Panc1 (cell line): ENCODE measurements at places on chromosomes 16 and 17.

DNA sequence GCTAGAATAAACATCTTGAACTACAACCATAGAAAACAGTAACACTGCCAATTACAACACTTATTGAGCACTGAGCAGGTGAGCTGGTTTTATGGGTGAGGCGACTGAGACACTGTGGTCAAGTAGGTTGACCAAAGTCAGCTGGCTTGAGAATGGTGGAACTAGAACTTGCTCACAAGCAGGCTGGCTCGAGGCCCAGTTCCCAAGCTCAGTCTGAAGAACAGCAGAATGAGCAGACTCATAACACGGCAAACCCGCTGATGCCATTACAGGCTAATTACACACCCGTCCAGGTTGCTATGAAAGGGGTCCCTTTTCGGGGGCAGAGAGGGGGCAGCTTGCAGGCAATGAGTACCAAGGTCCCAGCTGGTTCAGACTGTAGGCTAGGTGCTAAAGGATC is 6.5 kb downstream of the ZZEF1 start:
- no peak for DNase-seq

- DNase-seq, result no peak
These were observed 76.1 kb downstream of the MPRIP start for GRCh38 chr17:17118399-17118798.

- DNase-seq, result no peak
These were observed 27.2 kb downstream of the MARCHF10 start for GRCh38 chr17:62780951-62781350.

- no peak for DNase-seq
These were observed 443.7 kb upstream of the DYNLRB2 start for GRCh38 chr16:80097098-80097497.

- no peak for DNase-seq
These were observed 22.5 kb downstream of the VPS53 start for GRCh38 chr17:692116-692515.

GRCh38 chr17:57090560-57091185 is 5.6 kb downstream of the AKAP1 start:
- no peak for DNase-seq

DNA sequence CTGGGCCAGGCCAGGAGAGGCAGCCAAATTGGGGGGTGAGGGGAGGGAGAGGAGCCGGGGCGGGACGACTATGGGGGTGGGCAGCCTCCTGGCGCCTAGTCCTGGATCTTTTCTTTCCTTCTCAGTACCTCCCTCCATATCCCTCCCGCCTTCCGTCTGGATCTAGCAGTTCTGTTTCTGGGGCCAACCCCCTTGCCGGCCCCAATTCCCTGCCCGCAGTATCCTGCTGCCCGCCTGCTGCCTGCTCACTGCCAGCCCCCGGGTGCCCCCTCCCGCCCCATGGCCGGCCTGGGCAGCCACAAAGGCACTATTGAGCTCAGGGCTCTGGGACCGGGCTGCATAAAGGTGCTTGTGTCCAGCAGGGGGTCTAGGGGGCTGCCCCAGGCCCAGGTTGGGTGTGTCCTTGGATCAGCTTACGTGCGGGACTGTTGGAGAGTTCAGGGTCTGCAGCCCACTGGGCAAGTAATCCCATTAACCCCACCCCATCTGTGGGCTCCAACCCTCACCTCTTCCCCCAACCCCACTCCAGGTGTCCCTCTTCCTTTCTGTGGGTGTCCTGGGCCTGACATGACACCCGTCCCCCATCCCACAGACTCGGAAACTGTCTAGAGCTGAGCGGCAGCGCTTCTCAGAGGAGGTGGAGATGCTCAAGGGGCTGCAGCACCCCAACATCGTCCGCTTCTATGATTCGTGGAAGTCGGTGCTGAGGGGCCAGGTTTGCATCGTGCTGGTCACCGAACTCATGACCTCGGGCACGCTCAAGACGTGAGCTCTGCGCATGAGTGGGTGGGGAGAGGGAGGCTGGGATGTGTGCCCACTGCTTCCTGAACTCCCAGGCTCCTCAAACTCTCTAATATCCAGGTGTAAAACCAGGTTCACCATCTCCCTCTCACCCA is 2.0 kb downstream of the WNK4 start:
- no peak for DNase-seq

GRCh38 chr17:36550491-36551417 is 6.0 kb downstream of the GGNBP2 start:
- DNase-seq, result no peak

GRCh38 chr17:4425398-4425797 is 8.3 kb upstream of the SPNS3 start:
- no peak for DNase-seq

DNA sequence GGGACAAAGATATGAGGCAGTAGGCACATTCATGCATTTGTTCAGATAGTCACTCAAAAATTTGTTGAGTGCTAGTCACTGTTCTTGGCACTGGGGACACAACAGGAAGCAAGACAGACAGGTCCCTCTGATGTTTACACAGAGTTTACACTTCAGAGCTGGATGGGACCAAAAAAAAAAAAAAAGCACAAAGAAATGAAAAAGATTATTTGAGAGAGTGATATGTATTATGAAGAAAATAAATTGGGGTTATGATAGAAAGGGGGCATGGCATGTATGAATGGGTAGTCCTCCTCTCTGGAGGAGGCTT is 3.5 kb upstream of the YPEL2 start:
- DNase-seq, result no peak

GRCh38 chr17:12995106-12995895 is 22.5 kb downstream of the ELAC2 start:
- no peak for DNase-seq

DNA sequence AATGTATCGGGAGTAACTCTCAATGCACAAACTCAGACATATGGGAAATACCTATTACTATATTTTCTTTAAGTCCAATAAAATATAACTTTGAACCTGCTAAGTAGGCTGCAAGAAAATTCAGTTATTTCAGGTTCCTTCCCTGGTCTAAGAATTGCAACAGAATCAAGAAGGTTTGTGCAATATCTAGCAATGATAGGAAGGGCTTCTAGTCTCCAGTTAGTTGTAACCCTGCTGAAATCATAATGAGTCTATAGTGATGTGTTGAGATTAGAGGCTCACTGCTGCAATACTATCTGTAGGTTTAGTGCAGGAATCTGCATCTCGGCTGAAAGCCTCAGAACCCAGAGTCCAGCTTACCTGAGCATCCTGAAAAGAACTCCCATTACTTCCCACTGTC is 110.5 kb downstream of the PMP22 start:
- DNase-seq, result no peak

GRCh38 chr16:30051518-30051917 is 14.0 kb upstream of the ALDOA start:
- DNase-seq, result no peak

- no peak for DNase-seq
These were observed 148.4 kb downstream of the RPTOR start for GRCh38 chr17:80692931-80693467.

- DNase-seq, result no peak
These were observed at the start of gene CA4 for GRCh38 chr17:60149691-60150582. Gene CA4 (plus strand): TSS chr17:60149973. CDS start chr17:60150035, 62 bp downstream.

DNA sequence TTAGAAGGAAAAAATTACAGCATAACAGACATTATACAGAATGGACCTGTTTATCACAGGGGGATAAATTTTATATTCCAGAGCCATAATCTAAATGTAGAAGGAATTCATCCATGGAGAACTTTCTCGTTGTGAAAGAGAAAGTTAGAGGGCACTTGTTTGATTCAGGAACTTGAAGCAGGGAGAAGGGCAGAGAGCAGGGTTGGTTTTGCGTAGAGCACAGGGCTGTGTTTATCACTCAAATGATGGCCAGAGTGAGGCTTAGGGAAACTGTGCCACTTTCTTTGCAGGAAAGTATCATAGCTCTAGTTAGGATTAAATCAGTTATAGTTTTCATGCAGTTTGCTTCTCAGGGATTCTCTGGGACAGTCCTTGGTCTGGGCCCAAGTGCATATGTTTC is 29.1 kb upstream of the MED13 start:
- DNase-seq, result no peak

DNA sequence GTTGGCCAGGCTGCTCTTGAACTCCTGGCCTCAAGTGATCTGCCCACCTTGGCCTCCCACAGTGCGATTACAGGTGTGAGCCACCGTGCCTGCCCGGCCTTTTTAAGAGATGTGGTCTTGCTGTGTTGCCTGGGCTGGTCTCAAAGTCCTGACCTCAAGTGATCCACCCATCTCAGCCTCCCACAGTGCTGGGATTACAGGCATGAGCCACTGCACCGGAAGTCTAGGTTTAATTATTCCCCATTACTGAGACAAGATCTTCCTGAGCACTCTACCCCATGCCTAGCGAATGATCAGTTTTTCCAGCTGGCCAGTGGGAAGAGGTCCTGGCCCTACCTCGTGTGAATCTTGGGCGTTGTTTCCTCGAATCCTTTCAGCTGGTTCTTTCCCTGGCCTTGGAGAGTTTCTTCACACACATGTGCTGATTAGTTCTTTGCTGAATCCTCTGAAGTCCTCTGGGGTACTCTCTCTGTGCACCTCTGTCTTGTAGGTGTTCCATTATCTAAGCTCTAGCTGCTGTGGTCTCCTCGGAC is 18.9 kb downstream of the C16orf54 start:
- no peak for DNase-seq

- peak; percentile 28 for DNase-seq
These were observed at the start of gene FAM83G for GRCh38 chr17:19004421-19005136. Gene FAM83G (minus strand): TSS chr17:19004764. CDS start chr17:19004041, 723 bp downstream.

DNA sequence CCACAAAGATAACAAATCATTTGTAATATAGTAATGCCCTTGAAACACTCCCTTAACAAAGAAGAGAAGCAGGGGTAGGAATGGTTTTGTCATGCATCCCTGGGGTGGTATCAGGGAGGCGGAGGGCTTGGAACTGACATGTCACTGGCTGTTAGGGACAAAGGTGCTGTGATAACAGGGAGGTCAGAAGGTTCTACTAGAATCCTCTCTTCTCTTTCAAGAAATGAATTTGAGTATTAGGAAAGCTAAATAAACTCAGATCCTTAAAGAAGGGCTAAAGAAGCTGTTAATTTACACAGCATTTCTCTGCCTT is 65.4 kb upstream of the ADAMTS18 start:
- DNase-seq, result no peak

DNA sequence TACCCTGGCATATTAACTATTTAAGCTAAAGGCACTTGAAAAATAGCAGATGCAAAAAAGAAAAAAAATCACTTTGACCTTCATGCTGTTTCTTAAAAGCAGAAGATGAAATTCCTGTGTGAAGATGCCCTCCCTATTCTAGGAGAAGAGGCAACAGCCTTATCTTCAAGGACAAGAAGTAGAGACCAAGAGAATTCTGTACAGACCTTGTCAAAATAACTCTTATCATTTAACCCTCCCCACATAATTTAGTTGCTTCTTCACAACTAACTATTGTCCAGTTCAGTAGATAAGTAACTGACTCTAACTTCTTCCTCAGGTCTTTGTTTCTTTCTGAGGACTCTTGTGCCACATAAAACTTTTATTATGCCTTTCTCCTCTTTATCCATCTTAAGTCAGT is 72.0 kb upstream of the MARCHF10 start:
- DNase-seq, result no peak

- DNase-seq, result no peak
These were observed 390.4 kb downstream of the UTP18 start for GRCh38 chr17:51650772-51651171.

DNA sequence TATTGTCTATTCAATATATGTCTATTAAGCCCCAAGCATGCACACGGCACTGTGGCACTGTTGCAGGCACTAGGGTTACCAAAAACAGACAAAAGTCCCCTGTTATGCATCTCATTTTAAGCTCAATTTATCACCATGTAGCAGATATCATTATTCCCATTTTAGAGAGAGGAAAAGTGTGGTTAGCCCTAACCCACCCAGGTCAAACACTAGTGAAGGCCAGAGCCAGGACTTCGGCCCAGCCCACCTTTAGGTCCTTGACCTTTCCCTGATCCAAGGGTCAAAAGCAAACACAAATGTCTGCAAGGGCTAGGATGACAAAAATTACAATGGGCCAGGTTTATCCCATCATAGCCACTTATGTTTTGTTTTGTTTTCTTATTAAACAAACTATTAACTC is 130.3 kb upstream of the NUDT7 start:
- no peak for DNase-seq

DNA sequence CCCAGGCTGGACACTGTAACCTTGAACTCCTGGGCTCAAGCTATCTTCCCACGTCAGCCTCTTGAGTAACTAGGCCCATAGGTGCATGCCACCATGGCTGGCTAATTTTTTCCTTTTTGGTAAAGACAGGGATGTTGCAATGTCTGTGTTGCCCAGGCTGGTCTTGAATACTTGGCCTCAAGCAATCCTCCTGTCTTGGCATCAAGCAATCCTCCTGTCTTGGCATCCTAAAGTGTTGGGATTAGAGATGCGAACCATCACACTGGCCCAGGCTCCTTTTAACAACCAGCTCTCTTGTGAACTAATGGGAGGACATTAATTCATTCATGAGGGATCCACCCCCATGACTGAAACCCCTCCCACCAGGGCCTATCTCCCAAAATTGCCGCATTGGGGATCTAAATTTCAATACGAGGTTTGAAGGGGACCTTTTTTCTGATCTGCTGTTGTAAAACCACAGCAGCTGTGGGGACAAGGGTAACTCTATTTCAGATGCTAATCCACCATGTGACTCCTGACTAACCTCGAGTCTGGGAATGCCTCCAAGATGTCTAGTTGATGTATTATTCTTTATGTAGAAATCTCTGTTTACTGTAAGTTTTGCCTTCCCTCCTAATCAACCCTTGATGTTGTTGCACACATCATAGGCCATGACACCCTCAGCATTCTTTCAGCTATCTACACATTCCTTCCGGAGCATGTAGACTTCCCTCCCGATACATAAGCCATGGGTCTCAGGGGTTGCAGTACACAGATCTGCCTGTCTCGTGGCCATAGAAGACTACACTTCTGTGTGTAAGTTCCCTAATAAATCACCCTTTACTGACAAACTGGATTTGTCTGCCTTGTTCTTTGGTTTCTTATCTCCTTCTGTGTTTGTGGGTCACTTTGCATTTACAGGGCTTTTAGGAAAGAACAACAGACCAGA is 37.6 kb downstream of the RNF112 start:
- peak; percentile 61 for DNase-seq

GRCh38 chr17:48611681-48612455 is 1.1 kb upstream of the HOXB7 start:
- DNase-seq, result no peak

DNA sequence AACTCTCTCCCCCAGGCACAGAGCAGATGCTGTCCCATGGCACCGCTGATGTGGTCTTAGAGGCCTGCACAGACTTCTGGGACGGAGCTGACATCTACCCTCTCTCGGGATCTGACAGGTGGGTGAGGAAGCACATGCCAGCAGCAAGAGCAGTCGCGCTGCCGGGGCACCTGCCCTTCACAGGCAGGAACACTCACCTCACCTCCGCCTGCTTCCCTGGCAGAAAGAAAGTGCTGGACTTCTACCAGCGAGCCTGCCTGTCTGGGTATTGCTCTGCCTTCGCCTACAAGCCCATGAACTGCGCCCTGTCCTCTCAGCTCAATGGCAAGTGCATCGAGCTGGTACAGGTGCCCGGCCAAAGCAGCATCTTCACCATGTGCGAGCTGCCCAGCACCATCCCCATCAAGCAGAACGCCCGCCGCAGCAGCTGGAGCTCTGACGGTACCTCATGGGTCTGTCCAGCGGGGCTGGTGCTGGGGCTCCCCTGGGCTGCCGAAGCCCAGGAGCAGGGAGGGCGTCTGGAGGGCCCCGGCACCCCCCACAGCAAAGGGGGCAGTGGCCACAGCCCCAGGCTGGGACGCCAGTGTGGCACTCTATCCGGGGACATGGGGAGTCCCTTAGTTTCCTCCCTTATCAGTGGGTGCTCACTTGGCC is 21.7 kb downstream of the CASKIN2 start:
- no peak for DNase-seq

GRCh38 chr16:14963281-14964173 is 11.3 kb upstream of the PDXDC1 start:
- no peak for DNase-seq

- no peak for DNase-seq
These were observed 683.5 kb downstream of the MAF start for GRCh38 chr16:78916928-78917545.

- no peak for DNase-seq
These were observed 1355.2 kb downstream of the CDH8 start for GRCh38 chr16:60681043-60681442.
